GM23248 (cell line): ENCODE measurements at places on chromosomes 5 and 9. TPM values are rescaled to one million over a fixed set of nuclear protein-coding genes. Genes with fewer than 3 reads are reported as not detected.

GRCh38 chr5:151097820-151098767 is 17.3 kb upstream of the TNIP1 start:
- DNase-seq = no peak

- no peak for DNase-seq
Measured at GRCh38 chr5:160278343-160278742, 34.0 kb downstream of the CCNJL start.

DNA sequence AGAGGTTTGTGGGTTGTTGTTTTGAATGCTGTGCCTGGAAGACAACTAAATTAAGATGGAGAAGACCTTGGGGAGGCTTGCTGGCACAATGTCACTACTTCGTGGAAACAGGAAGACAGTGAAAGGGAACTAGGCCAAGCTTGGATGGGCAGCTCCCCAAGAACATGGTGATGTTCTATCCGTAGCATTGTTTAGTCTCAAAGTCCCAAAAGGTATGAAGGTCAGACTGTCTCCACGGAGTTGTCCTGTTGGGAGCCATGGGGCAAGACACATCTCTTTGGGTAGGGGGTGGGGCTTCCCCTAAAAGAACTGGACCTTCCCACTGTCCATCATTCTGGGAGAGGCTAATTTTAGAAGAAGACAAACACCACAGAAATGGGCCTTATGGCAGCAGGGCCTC is 140.5 kb downstream of the ENTREP1 start:
- DNase-seq = no peak

- DNase-seq = no peak
Measured at GRCh38 chr9:10674586-10674985, 61.8 kb upstream of the PTPRD start.

GRCh38 chr9:97892421-97892820 is 29.9 kb downstream of the TRMO start:
- no peak for DNase-seq

- DNase-seq = peak; percentile 84
Measured at GRCh38 chr5:180090098-180090768, 18.7 kb upstream of the RNF130 start.

- DNase-seq = no peak
Measured at GRCh38 chr9:128731691-128732090, 7.8 kb upstream of the ZDHHC12 start.

GRCh38 chr5:138238034-138238433 is 24.9 kb upstream of the CDC23 start:
- DNase-seq = no peak

GRCh38 chr9:29800821-29801220 is 2227.5 kb upstream of the C9orf72 start:
- DNase-seq = no peak

DNA sequence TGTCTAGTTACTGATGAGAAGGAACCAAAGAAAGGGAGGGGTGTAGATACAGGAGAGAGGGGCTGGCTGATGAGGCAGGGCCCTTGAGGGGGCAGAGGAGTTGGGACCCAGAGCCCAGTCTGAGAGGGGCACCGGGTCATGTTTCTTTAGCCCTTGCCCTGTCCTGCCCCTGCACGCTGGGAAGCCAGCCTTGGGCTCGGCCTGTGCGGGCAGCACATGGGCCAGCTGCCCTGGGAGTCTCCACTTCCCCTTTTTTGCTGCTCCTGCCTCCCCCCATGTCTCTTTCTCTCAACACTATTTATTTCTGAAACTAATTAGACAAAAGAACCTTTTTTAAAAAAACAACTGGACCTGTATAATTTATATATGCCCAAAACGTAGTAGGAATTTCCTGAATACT is 20.5 kb downstream of the MVB12B start:
- no peak for DNase-seq

- DNase-seq = no peak
Measured at GRCh38 chr5:11527652-11528349, 376.4 kb downstream of the CTNND2 start.

DNA sequence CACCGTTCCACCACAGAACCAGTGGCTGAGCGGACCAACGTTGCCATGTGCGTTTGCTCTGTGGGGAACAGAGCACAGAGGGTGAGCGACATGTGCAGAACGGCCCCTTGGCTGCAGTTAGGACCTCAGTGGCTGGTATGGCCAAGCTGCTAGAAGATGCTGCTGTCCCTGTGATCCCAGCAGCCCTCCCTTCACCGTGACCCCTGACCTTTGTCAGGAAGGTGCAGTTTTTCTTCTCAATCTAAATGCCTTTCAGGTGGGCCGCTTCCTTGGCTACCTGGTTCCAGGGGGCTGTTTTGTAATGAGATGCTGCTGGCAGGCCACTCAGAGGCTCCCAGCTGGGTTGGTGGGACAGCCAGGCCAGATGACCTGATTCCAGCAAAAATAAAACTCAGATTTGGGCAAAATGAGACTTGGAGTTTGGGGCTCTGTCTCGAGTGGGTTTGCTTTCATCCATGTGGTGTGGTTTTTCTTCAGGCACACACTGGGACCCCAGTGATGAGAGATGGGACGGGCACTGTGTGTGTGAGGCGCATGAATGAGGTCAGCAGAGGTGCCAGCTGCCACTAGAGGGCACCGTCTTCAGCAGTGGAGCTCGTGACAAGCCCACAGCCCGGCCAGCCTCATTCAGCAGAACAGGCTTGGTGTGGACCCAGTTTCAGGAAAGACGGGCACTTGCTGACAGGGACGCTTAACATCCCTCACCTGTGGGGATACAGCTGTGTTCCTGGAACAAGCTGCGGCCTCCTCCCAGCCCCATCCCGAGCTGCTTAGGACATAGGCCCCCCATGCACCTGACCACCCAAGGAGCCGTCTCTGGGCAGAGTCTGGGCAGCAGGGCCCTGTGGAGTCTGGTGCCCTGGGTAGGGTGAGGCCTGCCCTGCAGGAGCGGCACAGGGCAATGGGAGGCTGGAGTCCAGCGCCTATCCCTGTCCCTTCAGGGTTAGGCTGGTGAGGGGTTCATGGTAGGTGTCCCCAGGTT is 4.1 kb downstream of the MRPS2 start:
- peak; percentile 79 for DNase-seq

GRCh38 chr9:5800969-5801738 is 31.8 kb downstream of the ERMP1 start:
- no peak for DNase-seq

DNA sequence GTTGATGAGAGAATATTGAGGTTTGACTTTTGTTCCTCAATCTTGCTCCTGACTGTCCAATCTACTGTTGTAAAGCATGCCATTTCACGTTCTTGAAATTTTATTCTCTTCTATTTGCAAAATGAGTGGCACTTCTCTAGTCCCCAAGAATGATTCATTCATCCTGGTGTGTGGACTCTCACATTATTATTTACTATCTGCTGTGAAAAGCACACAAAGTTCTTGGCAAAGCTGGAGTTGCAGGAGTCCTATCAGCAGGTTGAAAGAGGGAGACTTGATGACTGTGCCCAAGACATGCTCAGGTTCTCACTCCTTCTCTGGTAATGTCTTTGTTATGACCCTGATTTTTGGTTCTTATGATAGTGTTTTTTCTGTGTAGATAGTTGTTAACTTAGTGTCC is 382.6 kb downstream of the DMRTA1 start:
- DNase-seq = no peak

DNA sequence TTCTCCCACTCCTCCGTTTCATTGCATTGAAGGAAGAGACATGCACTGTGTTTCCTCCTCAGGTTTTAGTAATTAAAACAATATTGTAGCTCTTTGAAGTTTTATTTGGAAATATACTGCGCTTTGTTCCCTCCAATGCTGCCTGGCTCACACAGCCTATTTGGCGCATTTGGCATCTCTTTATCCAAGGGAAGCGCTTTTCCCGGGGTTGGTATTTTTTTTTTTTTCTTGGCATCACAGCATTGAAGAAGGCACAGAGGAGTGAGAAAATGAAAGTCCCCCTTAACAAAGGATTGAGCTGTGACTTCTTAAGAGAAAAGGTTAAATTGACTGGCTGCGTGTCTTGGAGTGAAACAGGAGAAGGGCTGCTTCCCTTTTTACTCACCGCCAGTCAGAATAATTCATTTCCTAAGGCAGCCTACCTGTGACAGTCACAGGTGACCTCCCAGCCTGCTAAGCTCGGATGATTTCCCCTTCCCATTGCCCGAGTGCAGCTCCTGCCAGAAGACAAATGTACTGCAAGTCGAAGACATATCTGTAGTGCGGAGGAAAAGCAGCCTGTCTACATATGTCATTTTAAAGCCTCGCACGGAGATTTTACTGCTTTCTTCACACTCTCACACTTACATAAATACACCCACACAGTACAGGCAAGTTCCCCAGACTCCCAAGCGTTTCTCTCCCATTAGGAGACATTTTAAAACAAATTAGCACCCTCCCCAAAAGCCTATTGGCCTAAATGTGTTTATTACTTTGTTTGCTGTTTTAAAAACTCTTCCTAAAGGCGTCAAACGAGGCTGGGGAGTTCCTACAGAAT is 665.5 kb upstream of the ZNF608 start:
- DNase-seq = peak; percentile 43

- no peak for DNase-seq
Measured at GRCh38 chr5:107389775-107390148, 281.0 kb downstream of the EFNA5 start.

- DNase-seq = no peak
Measured at GRCh38 chr9:128122809-128123175, 4.7 kb downstream of the PTGES2 start.

GRCh38 chr9:129343424-129344375 is 165.6 kb upstream of the IER5L start:
- no peak for DNase-seq

DNA sequence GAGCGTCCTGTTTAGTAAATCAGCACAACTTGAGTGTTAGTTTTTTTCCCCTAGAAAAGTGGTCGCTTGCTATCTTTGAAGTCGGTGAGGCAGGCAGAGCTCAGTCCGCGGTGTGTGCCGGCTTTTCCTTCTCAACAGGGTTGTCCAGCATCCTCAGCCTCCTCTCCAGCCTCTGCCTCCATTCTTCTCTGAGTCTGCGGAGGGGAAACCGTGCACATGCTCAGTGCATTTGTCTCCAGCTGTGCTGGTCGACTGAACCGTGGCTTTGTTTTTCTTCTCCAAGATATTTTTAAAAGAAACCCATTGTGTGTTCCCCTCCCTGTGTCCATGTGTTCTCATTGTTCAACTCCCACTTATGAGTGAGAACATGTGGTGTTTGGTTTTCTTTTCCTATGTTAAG is 25.3 kb downstream of the FAM240B start:
- DNase-seq = no peak

GRCh38 chr5:113575074-113575473 is 61.6 kb downstream of the YTHDC2 start:
- DNase-seq = no peak

DNA sequence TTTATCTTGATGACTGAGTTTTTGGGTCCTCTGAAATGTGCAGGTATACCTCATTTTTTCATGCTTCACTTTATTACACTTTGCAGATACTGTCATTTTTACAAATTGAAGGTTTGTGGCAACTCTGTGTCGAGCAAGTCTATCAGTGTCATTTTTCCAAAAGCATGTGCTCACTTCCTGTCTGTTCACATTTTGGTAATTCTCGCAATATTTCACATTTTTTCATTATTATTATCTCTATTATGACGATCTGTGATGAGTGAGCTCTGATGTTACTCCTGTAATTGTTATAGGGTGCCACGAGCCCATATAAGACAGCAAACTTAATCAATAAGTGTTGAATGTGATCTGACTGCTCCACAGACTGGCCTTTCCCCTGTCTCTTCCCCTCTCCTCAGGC is 73.4 kb upstream of the FBXW11 start:
- peak; percentile 14 for DNase-seq

GRCh38 chr5:171874234-171874633 is 88.6 kb downstream of the SMIM23 start:
- DNase-seq = peak; percentile 63

GRCh38 chr5:80753712-80754111 is 98.9 kb upstream of the DHFR start:
- DNase-seq = no peak

GRCh38 chr9:1869843-1870242 is 145.3 kb upstream of the SMARCA2 start:
- DNase-seq = peak; percentile 18

GRCh38 chr5:122493091-122494021 is 181.3 kb downstream of the SNCAIP start:
- no peak for DNase-seq

DNA sequence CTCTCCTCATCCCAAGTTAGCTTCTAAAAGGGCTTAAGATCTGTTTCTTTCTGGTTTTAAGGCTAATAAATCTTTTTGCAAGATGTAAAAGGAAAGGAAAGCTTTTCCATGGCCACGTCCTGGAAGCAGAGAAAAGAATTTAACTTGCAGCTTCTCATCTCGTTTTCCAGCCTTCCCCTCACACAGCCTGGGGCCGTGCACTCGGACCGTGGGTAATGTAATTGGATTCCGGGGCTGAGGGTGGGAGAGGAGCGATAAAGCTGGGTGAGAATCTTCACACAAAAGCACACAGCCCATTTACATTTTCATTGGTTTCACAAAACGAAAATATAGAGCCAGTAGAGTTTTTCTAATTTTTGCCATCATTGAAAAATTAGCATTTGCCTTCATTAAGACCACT is 91.2 kb downstream of the IRX2 start:
- DNase-seq = no peak

DNA sequence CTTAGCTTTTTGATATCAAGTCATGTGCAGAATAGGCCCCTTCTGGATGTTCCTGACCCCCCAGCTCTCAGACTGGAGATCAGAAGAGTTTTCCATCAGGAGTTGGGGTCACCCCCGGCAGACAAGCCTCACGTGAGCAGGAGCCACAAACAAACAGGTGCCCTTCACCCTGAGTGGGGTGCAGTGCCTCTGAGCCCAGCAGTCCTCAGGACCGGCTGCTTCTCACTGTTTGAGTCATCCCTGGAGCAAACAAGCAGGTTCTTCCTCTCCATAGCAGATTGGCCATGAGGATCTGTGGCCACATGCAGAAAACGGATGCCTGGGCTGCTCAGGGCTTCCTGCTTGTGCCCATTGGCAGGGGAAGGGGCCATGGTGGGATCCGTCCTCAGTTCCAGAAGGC is 47.0 kb downstream of the LRSAM1 start:
- DNase-seq = no peak

DNA sequence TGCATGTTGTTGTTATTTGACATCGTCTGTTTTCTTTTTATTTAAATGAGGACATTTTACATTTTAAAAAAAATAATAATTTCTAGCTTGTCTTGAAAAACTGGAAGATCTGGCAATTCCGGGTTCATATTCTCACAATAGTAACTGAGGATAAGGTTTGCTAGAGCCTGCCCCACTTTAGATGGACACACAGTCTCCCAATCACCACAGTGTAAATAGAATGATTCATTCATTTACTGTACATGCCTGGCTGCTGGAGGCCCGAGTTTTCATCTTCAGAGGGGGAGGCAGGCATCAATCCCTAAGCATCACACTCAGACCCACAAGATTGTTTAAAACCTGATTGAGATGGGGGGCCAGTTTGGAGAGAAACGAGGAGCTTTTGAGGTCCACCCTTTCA is 2039.7 kb upstream of the WWC1 start:
- DNase-seq = no peak

Gene SPARC
- polyA plus RNA-seq = 20,092 and 20,398 TPM in 2 replicates

Gene CKMT2
- not detected in 2 replicates for polyA plus RNA-seq

Gene MZB1
- 0.32 TPM in 1 of 2 replicates, not detected in the other for polyA plus RNA-seq

Gene PCDHGA11
- 15.3 and 18.1 TPM in 2 replicates for polyA plus RNA-seq

Gene KIF2A
- polyA plus RNA-seq = 37.0 and 38.2 TPM in 2 replicates

Gene LHX3
- polyA plus RNA-seq = not detected in 2 replicates

Gene NR2F1-AS1
- polyA plus RNA-seq = 33.7 and 36.0 TPM in 2 replicates

Gene AK8
- 0.22 and 0.89 TPM in 2 replicates for polyA plus RNA-seq

Gene CDC42SE2
- 13.7 and 14.3 TPM in 2 replicates for polyA plus RNA-seq

Gene LVRN
- 0.18 and 0.24 TPM in 2 replicates for polyA plus RNA-seq

Gene LCN1
- not detected in 2 replicates for polyA plus RNA-seq

Gene SLC34A1
- polyA plus RNA-seq = not detected in 2 replicates

Gene CDX1
- 0.19 TPM in 1 of 2 replicates, not detected in the other for polyA plus RNA-seq

Gene CDKN2B-AS1
- 0.58 and 0.61 TPM in 2 replicates for polyA plus RNA-seq
